ENCODE measurements at places on chromosomes 7 and 10.

DNA sequence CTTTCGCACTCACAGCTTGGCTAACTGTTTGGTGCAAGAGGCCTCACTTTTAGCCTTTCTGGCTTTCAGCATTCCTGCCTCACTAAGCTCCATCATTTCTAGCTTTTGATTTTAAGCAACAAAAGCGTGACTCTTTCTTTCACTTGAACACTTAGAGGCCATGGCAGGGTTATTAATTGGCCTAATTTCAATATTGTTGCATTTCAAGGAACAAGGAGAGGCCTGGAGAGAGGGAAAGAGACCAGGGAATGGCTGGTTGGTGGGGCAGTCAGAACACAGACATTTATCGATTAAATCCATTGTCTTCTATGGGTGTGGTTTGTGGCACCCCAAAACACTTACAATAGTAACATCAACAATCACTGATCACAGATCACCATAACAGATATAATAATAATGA is 31.3 kb downstream of the CHST3 start:
- no peak for DNase-seq

GRCh38 chr10:126045861-126046260 is 149.5 kb downstream of the FANK1 start:
- DNase-seq: no peak

DNA sequence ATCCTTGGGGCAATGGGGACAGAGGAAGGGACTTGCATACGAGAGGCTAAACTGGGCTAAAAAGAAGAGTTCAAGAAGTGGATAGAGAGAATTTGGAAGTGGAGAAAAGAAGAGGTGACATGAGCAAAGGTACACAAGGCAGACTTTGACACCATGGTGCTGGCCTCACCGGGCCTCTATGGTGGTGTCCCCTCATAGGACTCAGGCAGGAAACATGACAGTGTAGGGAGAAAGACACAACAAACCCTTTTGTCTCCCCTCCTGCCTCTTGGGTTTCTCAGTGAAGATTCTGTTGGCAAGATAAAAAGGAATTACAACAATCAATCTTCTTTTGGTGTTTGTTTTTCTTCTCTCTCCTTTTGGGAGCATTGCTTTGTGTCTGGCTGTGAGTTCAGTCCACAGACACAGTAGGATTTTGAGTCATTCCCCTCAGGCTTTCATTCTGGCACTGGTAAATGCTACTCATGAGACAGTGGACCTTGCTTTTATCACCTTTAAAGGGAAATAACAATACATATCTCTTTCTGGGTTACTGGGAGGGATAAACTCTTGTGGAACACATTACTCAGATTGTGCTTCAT is 827.7 kb downstream of the TNS3 start:
- no peak for DNase-seq

- DNase-seq: no peak
Observed at GRCh38 chr7:133470-133869, 58.9 kb upstream of the FAM20C start.

GRCh38 chr10:110209926-110210673 is 2.7 kb downstream of the MXI1 start:
- no peak for DNase-seq

DNA sequence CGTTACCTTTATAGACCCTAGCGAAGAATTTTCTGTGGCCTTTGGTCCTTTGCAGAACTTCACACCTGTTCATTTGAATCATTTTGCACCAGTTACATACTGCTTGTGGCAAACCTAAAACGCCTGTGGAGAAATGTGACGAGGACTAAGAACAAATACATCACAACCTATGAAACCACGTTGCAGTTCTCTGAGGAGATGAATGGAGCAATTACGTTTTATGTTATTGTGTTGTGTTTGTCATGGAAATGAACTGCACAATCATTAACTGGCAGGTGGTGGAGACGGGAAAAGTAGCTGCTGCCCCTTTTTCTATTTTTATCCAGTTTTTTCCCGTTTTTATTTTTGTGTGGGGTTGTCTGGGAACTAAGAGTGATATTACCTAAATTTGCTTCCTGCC is 505.5 kb downstream of the SDK1 start:
- no peak for DNase-seq

- no peak for DNase-seq
Observed at GRCh38 chr7:149286811-149287400, 24.9 kb downstream of the ZNF783 start.

- DNase-seq: no peak
Observed at GRCh38 chr7:45072131-45073030, 16.4 kb downstream of the NACAD start.

- no peak for DNase-seq
Observed at GRCh38 chr10:59508296-59508695, 145.9 kb upstream of the FAM13C start.

- no peak for DNase-seq
Observed at GRCh38 chr7:145104400-145104799, 268.5 kb upstream of the TPK1 start.

DNA sequence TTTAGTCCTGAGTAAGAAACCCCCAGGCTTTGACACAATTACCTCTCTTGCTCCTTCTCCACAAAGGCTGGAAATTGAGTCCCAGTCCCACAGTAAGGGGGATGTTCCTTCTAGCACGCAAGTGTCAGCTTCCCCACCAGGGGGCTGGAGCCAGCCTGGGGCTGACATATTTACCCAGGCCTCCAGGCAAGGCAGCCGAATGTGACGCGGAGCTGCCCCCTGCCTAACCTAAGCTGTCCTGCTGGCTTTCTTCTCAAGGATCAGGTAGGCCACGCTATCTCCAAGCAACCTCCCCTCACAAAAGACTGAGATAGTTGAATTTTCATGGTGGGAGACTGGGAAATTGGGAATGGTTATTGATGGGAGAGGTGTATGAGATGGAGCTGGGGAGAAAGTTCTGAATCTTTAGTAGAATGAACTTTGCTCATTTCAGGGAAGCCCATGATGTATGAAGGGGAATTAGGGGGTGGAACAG is 19.2 kb upstream of the BMPER start:
- DNase-seq: no peak

GRCh38 chr7:143381427-143382125 is 431 bp downstream of the ZYX start:
- DNase-seq: no peak

DNA sequence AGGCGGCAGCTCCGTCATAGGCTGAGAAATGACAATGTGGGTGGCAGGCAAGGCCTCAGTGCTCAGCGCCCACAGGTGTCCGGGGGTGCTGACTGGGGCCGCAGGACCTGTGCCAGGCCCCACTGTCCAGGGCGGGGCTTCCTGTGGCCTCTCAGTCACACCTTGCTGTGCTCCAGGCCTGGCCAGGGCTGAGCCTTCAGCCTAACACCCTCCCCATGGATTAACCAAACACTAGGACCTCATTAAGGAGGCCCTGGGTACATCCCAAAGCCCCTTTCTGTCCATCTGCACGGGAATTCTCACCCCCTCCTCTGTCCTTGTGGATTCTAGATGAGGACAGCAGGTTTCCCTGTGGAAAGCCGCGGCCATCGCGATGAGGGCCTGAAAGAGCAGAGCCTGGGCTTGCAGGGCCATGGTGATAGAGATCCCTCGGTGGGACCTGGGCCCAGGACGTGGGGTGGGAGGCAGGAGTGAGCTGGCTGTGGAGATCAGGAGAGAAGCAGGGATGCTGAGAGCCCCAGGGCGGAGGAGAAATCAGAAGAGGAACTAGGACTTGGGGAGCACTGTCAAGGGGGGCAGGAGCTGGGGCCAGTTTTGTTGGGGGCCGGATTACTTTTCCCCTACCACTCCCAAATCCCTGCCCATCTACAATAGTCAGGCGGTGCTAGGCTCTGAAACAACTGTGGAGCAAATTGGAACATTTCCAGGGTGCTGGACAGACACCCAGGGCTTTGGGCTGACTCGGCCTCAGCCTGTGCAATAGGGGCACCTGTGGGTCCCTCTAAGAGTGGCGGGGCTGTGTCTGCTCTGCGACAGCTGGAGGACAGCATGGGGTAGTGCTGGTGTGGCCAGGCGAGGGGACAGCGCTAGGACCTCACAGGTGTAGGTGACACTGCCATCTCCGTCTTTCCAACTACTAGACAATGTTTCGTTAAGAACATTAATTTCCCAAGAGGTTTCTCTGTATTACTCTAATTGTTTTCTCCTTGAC is 23.3 kb upstream of the MNX1 start:
- no peak for DNase-seq

GRCh38 chr10:22453948-22454591 is 108.8 kb downstream of the SPAG6 start:
- DNase-seq: no peak

GRCh38 chr10:58625070-58625469 is 112.4 kb downstream of the BICC1 start:
- DNase-seq: no peak

DNA sequence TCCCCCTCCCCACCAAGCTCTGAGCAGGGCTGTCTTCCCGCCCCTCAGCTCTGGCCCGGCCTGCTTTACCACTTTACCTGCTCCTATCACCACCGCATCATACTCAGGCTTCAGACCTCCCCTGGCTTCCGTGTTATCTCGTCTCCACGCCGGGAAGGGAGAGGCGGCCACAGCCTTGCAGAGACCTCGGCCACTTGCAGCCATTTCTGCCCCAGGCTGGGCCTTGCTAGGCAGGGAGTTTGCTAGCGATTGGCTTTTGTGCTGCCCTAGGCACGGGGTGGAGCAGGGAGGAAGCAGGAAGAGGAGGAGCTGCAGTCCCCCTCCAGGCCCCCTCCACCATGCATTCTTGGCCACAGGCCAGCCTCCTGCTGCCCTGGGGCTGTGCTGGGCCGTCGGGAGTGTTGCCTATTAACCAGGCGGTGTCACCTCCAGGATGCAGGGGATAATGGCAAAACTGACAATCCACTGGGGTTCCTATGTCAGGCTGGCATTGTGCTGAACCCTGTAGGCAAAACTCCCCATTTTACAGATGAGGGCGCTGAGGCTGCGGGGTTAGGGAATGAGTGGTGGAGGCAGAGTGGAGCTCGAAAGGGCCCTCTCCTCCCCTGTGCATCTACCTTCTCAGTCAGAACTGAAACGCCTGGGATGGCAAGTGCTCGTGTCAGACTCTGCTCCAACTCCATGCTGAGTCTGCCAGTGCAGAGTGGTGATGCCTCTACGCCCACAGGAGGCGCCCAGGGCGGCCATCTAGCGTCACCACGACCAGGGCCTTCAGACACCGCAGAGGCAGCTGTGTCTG is at the start of gene PYROXD2:
PYROXD2 (minus strand) TSS at position 251 of the 799 bp plus-strand sequence; CDS start at position 204, 47 bp downstream.
- DNase-seq: no peak

GRCh38 chr10:85679061-85679460 is 687.5 kb downstream of the GRID1 start:
- no peak for DNase-seq

- no peak for DNase-seq
Observed at GRCh38 chr7:133776266-133776665, 350.9 kb upstream of the LRGUK start.

DNA sequence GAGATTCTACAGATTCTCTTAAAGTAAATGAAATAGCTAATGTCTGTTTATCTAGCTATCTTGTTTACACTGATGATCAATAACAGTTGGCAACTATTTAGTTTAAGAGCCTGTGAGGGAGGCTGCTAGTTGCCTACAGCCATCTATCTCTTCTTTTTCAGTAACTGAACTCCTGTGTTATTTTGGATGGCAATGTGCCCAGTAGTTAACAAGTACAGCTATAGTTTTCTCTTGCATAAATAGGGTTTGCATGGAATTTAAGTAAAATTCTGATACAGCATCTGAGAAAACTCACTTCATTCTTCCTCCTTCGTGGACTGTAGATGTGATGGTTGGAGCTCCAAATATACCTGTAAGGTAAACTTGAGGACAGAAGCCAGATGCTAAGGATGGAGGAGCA is 219.5 kb upstream of the POT1 start:
- DNase-seq: no peak

GRCh38 chr10:16993186-16993585 is 136.4 kb downstream of the CUBN start:
- DNase-seq: no peak

DNA sequence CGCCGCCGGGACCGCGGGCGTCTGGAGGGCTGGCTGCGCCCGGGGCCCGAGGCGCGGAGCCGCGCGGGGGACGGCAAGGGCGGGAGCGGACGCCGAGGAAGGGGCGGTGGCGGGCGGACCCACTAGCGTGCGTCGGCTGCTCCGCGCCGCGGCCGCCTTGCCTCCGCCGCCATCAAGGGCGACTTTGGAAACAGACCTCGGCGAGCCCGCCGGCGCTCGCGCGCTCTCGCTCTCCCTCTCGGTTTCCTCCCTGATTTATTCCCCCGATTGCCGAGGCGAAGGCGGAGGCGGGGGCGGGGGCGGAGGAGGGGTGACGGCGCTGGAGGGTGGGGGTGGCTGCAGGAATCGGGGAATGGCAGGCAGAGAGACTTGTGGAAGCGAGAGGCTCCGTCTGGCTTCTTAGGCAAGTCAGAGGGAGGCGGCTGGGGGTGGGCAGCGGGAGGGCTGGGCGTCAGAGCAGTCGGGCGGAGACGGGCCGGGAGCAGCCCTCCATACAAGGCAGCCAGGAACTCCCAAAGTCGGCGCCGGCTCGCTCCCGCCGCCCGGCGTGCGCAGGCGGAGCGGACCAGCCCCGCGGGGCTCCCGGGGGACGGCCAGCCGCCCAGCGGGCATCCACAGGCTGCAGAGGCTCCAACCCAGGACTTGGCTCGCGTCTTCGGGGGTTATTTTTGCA is at the start of gene CACNA2D1:
CACNA2D1 (minus strand) TSS at position 231 of the 673 bp plus-strand sequence.
- no peak for DNase-seq

DNA sequence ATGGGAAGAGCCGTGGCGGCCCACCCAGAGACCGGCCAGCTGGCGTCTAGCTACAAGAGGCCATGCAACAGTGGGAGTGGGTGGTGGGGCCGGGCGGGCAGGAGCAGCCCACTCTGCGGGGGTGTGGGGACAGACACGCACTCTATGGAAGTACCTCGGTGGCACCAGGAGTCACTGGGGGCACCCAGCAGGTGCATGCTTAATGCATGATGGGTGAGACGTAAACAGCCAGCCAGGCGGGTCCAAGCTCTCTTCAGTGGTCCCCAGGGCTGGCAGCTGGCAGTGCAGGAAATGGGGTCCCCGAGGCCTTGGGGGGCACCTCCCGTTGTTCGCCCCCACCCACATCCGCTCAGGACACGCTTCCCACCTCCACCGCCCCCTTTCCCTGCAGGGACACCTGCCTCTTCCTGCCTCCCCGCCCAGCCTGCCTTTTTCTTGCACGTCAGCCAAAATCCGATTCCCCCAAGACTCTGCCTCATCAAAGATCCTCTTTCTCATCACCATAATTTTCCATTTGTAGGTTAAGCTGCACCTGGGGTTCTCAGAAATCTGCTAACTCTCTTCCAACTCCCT is 22.6 kb upstream of the PSMG3 start:
- no peak for DNase-seq
